ENCODE measurements at places on chromosomes 1 and 21.

- no peak for DNase-seq
Measured at GRCh38 chr1:212613440-212614335, 5.1 kb downstream of the ATF3 start.

DNA sequence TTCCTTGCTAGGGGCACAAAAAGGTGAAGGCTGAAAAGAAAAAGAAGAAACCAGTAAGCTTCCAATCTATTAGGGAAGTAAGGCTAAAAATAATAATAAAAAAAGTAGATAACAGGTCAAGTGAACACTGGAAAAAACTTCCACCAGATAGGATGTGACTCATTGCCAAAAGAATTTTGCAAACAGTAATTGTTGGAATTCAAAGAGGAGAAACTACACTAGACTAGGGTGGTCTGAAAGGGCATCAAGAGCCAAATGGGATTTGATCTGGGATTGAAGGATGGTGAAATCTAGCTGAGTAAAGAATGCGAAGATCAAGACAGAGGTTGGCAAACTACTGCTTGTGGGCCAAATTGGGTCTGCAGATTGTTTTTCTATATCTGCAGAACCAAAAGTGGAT is 6.0 kb upstream of the ST6GALNAC3 start:
- no peak for DNase-seq

DNA sequence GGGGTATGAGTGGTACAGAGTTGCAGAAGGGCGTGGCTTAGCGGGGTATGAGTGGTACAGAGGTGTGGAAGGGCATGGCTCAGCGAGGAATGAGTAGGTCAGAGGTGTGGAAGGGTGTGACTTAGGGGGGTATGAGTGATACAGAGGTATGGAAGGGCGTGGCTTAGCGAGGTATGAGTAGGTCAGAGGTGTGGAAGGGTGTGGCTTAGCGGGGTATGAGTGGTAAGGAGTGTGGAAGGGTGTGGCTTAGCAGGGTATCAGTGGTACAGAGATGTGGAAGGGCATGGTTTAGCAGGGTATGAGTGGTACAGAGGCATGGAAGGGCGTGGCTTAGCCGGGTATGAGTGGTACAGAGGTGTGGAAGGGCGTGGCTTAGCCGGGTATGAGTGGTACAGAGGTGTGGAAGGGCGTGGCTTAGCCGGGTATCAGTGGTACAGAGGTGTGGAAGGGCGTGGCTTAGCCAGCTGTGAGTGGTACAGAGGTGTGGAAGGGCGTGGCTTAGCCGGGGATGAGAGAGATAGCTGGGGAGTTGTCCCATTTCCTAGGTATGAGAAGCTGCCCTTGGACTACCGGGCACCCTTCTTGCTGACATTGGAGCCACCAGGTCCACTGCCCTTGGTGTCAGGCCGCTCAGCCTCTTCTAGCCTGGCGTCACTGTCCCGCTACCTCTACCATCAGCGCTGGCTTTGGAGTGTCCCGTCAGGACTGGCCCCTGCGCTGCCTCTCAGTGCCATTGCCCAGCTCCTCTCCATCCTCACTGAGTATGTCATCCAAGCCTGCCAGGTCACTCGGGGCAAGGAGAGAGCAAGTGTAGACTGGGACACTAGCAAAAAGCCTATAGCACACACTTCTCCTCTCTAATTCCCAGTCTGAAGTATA is 29.8 kb downstream of the HYI start:
- DNase-seq: no peak

- no peak for DNase-seq
Measured at GRCh38 chr21:37514038-37514667, 147.6 kb downstream of the DYRK1A start.

GRCh38 chr1:58997637-58998036 is 213.8 kb upstream of the JUN start:
- no peak for DNase-seq

- DNase-seq: no peak
Measured at GRCh38 chr21:28436286-28436932, 556.3 kb downstream of the LTN1 start.

- DNase-seq: no peak
Measured at GRCh38 chr1:24673341-24673740, 30.2 kb downstream of the SRRM1 start.

- no peak for DNase-seq
Measured at GRCh38 chr1:207152792-207153468, 48.9 kb downstream of the C4BPA start.

- DNase-seq: no peak
Measured at GRCh38 chr1:240909701-240910457, 297.9 kb upstream of the GREM2 start.

DNA sequence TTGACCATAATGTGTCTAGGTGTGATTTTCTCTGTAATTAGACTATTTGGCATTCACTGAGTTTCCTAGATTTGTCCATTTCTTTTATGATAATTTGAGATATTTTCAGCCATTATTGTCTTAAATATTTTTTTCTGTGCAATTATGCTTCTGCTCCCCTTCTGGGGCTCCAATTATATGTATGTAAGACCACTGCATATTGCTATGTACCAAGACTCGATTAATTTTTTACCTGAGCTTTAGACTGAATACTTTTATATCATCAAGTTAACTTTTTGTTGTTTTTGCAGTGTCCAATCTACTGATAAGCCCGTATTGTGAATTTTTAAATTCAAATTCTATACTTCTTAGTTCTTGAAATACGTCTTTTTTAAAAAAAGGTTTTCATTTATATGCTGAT is 5.1 kb upstream of the TAF1A start:
- no peak for DNase-seq
